Stimulated activated CD8-positive, alpha-beta memory T cell treated with anti-CD3 and anti-CD28 coated beads, Interleukin-7, amount 100 ng/mL, for 24 hours (primary cell): ENCODE measurements at places on chromosomes 16 and 17.

DNA sequence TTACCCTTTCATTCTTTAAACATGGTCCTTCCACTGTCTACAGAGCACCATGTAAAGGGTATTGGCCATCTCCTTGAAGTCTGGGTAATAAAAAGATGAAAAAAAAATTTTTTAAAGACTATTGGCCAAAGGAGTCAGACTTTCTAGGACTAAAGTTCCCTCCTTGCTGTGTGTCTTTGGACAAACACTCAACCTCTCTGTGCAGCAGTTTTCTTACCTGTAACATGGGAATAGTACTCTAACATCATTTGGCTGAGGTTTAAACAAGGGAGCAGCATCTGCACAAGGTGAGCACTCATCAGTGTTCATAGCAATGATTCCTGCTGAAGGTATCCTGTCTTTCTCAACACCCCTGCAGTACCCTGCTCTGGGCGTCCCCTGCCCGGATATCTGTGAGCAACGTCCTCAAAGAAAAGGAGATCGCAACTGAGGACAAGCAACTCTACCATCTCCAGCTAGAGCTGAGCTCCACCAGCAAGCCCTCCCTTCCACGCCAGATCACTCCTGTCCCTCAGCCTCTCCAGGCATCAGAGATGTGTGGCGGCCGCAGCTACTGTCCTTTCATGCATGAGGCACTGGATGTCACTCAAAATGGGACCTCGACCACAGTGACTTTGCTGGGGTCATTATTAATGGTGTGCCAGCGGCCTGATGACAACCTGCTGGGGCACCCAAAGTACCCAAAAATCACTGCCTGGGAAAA, 29.5 kb upstream of the RPH3AL start:
- DNase-seq = no peak

GRCh38 chr16:71811261-71811803, 2.7 kb upstream of the AP1G1 start:
- DNase-seq = no peak

DNA sequence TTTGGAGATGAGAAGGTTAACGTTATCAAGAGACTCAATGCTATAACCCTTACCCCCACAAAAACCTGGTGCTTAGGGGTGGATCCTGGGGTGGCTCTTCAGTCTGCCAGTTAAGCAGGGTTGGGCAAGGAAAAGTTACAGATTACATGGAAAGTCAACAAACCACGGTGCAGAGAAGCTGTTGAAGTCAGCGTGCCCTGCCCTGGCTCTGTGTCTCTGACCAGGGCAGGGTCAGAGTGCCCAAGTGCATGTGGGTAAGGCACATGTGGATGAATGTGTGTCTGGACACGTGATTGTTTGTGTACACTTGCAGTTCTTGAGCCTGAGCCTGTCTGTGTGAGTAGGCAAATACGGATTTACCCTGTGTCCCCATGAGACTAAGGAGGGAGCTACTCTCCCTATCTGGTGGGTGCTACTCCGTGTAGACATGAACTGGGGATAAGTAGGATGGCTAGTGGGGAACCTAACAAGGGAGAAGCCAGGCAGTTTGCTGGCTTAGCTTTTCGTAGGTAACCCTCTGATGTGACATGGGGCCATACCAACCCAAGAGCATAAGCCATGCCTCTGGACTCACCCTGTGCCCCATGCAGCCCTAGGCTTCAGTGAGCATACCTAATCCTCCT, 5.5 kb downstream of the IGFBP4 start:
- DNase-seq = no peak

DNA sequence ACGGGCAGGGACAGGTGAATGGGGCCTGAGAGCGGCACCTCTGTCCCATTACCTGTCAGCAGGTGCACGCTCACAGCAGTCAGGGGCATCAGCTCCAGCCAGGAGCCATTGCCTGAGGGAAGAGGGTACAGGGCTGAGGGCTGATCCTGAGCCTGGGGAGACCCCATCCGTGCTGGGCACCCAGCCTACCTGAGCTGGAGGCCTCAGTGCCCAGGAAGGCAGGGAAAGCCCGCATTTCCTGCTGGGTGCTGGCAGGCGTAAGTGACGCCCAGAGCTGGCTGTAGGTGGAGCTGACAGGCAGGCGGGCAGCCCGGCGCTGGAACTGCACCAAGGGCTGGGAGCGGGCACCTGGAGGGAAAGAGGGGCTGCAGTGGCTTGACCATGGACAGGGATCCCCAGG, 7.4 kb downstream of the FAM171A2 start:
- DNase-seq = no peak

DNA sequence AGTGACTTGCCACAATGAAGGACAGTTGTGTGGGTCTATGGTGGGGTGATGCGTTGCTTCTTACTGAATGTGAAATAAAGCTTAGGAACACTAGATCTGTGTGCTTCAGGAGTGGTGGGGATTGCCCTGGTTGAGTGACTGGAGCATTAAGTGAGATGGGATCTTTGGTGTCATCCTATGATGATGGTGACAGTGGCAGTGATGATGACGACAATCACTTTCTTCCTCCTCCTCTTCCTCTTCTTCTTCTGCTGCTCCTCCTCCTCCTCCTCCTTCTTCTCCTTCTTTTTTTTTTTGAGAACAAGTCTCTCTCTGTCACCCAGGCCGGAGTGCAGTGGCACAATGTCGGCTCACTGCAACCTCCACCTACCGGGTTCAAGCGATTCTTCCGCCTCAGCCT, 396.8 kb downstream of the SEC14L1 start:
- no peak for DNase-seq

DNA sequence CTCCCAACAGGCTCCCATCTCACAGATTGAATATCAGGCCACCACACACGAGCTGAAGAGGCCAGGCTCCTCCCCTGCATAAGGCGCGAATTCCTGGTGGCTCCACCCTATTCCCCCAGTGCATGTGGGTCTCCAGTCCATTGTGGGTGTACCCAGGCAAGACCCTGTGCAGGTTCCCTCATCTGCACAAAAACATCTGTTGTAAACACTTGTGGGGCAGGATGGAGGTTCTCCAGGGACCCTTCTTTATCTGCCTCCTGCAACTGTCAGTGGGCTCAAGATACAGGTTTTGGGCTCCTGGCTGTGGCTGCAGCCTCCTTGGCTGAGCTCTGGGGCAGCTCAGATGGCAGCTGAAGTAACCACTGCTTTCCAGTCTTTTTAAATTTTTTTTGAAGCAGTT, 17.6 kb upstream of the LGALS9 start:
- no peak for DNase-seq

GRCh38 chr16:70163596-70163995, 10.0 kb upstream of the CLEC18C start:
- DNase-seq = no peak

GRCh38 chr17:17042851-17043460, 699 bp downstream of the MPRIP start:
- DNase-seq = no peak

- no peak for DNase-seq
Measured at GRCh38 chr17:69761767-69762321, 313.2 kb upstream of the KCNJ16 start.
